RKO (cell line): ENCODE measurements at places on chromosomes 7 and 10.
A peak's percentile ranks its signal among the peaks of the same experiment; 100 is the strongest.

DNA sequence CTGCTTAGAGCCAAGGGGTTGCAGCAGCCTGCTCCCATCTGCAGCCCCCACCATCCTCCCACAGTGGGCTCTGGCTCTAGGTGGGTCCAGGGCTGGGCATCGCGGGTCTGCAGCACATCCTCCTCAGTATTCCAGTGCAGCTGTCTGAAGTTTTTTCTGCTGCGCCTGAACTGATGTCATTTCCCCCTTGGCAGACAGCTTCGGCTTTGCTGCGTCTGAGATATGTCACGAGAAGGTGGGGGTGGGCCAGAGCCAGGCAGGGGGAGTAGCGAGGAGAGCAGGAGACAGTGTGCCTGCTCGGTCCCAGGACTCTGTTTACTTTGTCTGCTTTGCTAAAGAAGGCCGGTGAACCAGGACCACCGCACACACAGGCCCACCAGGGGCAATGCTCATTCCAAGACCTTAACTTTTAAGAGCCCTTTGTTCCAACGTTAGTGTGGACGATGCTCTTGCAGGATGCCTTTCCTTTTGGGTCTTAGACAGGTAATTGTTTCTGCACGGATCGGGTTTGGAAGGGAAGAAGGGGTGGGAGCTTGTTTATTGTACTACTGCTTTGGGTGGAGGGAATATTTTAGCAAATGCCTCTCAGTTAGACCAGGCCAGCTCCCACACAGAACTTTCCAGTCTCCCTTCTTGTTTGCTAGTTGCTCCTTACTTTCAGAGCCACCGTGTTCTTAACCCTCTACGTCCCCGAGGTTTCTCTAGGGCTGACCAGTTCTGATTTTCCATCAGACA, 32.4 kb downstream of the WBP1L start:
- no peak for DNase-seq

- no peak for DNase-seq
Measured at GRCh38 chr7:111011520-111011919, 79.4 kb upstream of the LRRN3 start.

GRCh38 chr7:147570390-147570789, 1020.2 kb upstream of the C7orf33 start:
- DNase-seq: no peak

DNA sequence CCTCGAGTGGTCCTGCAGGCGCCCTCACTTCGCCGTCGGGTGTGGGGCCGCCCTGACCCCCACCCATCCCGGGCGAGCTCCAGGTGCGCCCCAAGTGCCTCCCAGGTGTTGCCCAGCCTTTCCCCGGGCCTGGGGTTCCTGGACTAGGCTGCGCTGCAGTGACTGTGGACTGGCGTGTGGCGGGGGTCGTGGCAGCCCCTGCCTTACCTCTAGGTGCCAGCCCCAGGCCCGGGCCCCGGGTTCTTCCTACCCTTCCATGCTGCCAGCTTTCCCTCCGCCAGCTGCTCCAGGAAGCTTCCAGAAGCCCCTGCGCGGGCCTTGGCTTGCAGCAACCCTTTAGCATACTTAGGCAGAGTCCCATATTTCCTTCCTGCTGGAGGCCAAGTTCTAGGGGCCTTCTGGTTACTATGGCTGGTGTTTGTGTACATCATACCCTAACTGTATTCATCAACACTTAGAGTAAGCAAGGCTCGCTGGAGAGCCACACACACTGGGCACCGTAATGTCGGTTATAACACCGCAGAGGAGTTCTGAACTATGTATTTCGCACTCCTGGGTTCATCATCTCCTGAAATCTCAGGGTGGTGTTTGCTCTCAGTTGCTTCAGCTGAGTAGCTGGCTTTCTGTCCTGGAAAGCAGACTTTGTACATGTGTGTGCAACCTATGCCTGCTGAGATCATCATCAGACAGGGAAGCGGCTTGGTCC, 471 bp downstream of the MGMT start:
- DNase-seq: peak; percentile 41

DNA sequence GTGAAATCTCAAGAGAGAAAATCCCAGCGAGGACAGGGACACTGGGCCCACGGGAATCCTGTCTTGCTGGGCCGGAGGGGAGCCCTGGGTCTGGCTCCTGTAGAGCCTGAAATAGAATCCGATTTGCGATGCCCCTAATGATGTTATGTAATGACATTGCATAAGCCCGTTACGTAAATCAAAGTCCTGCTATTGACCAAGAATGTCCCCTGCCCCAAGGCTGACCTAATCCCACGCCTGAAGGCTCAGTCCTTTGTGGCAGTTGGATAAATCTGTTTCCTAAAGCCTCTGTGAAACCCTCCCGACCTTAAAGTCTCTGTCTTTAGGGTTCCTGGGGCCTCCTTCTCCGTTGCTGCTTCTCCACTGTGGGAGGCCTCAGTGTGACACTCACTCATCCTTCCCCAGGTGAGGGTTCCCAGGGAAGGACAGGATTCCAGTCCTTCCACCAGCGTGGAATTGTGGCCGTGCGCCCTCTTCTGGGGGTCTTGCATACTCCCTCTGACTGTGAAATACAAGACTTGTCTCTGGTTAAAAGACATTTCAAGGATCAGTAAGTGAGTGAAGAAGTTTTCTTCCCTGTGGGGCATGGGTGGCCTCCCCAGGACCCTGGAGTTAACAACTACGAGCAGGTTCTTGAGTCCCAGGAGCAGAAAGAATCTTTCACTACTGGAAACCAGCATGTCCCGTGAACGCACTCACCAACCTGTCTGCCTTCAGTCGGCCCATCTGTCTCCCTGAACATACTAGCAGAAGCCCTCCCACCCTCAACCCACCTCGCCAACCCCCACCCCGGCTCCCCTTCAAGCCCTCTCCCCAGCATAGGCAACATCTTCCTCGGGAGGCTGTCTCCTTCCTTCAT, 19.8 kb downstream of the ZNF467 start:
- no peak for DNase-seq

DNA sequence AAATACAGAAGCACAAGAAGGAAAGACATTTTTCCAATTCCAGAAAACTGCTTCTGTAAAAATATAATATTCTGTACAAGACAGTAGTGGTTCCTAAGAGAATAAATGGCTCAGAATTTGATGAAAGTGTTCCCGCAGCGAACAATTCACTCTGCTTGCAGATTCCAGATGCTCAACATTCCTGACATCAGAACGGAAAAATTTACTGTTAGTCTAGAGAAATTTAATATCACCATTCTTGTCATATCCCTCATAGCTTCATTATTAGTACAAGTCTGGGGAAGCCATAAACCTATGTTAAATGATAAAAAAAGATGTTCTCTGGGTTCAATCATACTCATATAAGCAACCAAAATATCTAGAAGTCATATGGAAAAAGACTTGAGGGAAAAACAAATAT, 83.6 kb downstream of the MPP7 start:
- DNase-seq: no peak
